Activated T-helper 17 cell treated with anti-CD3 and anti-CD28 coated beads, Interleukin-2, amount 50 U/mL, for 72 hours (primary cell): ENCODE measurements at places on chromosomes 13 and 19.

DNA sequence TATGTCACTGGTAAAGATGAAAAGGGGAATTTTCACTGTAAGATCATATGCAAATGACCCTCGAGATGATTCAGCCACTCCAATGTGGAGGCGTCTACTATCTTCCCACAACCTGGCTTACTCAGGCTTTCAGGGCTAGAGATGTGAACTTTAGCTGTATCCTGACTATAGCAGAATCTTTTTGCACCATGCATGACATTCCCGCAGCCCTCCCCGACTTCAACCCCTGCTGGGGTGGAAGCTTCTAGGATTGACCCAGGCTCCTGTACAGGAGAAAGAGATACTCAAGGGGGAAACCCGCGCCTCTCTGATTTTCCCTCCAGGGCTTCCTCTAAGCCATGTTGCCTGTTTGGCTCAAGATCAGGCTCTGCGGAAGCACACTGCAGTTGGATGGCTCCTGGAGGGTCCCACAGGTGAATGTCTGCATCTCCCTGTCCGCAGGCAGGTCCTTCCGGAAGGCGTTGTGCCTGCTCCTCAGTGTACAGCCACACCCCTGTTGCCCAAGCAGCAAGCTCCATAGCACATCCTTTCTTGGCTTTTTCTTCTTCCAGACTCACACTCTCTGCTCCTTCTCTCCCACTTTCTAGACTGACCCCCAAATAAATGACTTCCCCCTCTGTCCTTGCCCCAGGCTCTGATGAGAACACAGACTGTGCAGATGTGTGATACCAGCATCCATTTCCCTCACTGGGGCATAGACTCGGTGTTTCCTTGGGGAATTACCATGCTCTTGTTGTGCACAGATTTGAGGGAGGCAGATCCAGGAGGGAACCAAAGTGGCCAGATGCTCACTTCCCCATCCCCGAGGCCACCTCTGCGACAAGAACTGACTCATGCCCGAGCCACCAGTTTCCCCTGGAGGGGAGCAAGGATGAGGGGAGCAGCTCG is 29.1 kb upstream of the POP4 start:
- peak; percentile 95 for ATAC-seq

GRCh38 chr13:101036546-101036945 is 362.0 kb upstream of the TMTC4 start:
- no peak for ATAC-seq

- no peak for ATAC-seq
These were observed 3.3 kb downstream of the ICAM5 start for GRCh38 chr19:10292789-10293636.

DNA sequence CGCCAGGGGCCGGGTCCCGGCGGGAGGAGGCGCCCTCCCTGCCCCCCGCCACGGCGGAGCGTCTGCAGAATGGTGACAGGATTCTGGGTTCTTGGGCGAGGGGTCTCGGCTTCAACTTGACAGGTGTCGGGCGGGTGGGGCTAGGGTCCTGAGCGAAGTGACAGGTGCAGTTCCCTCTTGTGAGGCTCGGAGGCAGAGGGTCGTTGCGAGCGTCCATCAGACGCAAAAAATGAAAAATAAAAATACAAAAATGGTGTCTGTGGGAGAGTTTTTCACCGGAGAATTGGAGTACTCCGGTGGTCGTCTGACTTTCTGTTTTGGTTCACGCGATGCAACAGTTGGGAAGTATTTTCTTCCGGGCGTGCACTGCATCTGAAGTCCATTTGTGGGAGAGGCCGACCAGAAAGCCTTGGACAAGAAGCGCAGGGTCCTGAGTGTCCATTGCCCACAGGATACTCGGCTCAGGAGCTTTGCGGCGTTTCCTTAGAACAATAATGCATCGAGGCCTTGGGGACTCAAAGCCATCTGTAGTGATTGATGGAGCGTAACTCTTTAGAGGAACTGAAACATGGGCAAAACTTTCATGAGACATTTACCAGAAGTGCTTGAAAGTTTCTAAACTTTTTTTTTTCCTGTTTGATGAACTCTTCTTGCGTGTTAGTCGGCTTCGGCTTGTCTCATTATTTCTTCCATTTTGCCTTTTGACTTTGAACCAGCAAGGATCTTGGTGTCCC is 759 bp downstream of the RB1 start:
- ATAC-seq = peak; percentile 29

DNA sequence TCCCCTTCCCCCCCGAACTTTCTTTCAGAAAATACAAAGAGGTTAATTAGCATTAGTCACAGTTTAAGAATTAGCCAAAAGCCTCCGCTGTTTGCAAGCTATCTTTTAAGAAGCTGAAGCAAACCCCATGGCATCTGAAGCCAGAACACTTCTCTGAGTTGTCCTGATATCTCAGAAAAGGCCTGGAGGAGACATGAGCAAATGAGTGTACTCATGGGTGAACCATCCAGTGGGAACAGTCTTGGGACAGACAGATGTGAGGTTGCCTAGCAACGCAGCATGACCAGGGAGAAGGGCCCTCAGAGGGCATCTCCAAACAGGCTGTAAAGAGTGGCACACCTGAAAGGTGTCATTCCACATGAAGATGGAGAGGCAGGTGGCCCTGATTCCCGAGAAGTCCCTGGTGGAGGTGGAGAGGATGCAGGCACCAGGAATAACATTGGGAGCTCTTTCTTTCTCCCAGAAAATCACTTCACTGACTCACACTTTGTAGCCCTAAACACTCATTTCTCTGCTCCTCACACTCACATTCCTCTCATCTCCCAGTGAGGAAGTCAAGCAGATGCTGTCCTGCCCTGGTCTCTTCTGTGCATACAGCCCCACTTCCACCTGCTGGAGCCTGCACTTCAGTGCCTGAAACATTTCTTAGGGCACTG is 87.0 kb upstream of the TSHZ3 start:
- no peak for ATAC-seq

GRCh38 chr13:76953968-76954367 is 5.7 kb downstream of the ACOD1 start:
- no peak for ATAC-seq

- ATAC-seq = no peak
These were observed 12.8 kb upstream of the DOCK9 start for GRCh38 chr13:98990701-98991100.

DNA sequence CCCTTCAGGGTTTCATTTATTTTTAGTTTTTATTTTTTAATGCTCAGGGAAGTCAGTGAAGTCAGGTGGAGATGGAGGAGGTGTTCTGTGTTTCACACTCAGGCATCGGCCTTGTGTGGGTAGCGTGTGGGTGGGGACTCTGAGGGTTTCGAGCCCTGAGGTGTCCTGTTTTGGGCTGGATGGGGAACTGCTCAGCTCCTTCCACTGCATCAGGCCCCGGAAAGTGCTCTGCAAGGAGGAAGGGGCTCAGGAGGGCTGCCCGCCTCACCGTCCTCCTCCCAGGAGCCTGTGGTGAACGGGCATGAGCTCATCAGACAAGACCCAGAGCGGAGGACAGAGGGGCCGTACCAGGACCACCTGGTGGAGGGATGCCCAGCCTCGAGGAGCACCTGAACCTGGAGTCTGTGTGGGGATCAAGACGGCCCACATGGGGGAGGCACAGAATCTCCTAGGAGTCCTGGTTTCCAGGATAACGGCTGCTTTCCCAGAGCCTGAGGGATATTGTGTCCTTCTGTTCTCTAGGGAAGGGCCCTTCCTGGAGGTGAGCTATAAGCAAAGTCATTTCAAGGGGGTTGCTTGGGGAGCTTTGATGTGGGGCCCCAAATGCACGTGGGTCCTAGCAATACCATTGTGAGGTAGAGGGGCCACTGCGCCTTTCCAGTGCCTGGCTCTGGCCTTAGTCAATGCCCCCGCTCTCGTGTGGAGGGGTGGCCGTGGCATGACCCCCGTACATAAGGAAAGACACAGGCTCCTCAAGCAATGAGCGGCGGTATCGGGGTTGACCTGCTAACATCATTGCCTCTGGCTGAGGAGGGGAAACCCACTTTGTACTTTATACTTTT is 13.5 kb upstream of the GAS6 start:
- ATAC-seq = no peak

GRCh38 chr19:8641908-8642547 is 11.6 kb downstream of the NFILZ start:
- peak; percentile 57 for ATAC-seq
